Camera-type eye (tissue), 1 donor: ENCODE measurements at places on chromosomes 1 and 21. TPM values are rescaled to one million over a fixed set of nuclear protein-coding genes. Genes with fewer than 3 reads are reported as not detected.

S1PR1 gene
- 34.5 TPM for total RNA-seq

OR2T2 gene
- not detected for total RNA-seq

LAPTM5 gene
- 11.3 TPM for total RNA-seq

ETNK2 gene
- total RNA-seq = 12.7 TPM

KRTAP13-2 gene
- not detected for total RNA-seq

SLC45A3 gene
- total RNA-seq = 3.1 TPM

SYNJ1 gene
- 28.3 TPM for total RNA-seq

GCSAML gene
- 0.82 TPM for total RNA-seq
